Lung microvascular endothelial cell (primary cell): ENCODE measurements at places on chromosomes 13 and 19.

DNA sequence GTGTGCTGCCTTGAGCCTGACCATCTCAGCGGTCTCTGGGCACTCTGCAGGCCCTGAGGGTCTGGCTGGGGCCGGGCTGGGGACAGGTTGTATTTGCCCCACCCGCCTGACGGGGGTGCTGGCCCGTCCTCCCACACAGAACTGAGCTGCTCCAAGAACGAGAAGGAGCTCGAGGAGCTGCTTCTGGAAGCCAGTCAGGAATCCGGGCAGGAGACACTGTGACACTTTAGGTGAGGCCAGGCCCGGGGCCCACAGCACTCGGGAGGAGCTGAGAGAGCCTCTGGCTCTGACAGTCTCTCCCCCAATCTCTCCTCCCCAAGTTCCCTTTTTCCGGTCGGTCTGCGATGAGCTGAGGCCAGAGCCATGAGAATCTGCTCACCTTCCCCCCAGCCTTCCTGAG, 14.5 kb downstream of the NKPD1 start:
- no peak for DNase-seq

- peak; percentile 85 for DNase-seq
Measured at GRCh38 chr19:16334411-16334810, 9.8 kb downstream of the KLF2 start.

GRCh38 chr13:20190076-20190475, 2.7 kb downstream of the GJB2 start:
- DNase-seq, result no peak

DNA sequence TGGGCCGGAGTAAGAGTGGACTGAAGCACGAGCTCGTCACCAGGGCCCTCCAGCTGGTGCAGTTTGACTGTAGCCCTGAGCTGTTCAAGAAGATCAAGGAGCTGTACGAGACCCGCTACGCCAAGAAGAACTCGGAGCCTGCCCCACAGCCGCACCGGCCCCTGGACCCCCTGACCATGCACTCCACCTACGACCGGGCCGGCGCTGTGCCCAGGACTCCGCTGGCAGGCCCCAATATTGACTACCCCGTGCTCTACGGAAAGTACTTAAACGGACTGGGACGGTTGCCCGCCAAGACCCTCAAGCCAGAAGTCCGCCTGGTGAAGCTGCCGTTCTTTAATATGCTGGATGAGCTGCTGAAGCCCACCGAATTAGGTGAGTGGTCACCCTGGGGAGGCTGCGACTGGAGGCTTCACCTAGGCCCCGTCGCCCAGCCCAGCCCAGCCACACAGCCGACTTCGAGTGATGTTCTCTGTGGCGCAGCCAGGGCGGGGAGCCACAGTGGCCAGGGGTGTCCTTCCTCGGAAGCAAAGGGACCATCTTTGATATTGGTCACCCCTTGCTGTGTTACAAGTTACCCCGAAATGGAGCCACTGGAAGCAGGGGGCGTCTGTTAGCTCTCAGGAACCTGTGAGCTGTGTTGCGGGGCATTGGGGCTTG, 5.6 kb downstream of the PIAS4 start:
- no peak for DNase-seq

DNA sequence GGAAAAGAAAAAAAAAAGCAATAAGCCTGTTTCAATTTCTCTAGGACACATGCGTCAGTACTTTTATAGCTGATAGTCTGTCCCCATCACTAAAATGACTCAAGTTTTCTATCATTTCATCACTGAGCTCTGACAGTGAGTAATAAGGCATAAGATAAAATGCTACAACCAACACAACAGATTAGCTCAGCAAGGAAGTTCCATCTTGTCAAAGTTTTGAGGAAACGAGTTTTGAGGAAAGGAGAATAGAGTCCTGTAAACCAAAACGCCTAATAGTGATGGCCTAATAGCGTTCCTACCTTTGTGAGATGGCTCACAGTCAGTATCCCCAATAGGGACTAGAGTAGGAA, 145.1 kb downstream of the LACC1 start:
- DNase-seq, result no peak
